Activated T-cell treated with anti-CD3 and anti-CD28 coated beads for 4 hours (primary cell): ENCODE measurements at places on chromosomes 4 and X.
A peak's percentile ranks its signal among the peaks of the same experiment; 100 is the strongest.

GRCh38 chrX:44244008-44244407, 99.5 kb downstream of the EFHC2 start:
- DNase-seq: no peak

DNA sequence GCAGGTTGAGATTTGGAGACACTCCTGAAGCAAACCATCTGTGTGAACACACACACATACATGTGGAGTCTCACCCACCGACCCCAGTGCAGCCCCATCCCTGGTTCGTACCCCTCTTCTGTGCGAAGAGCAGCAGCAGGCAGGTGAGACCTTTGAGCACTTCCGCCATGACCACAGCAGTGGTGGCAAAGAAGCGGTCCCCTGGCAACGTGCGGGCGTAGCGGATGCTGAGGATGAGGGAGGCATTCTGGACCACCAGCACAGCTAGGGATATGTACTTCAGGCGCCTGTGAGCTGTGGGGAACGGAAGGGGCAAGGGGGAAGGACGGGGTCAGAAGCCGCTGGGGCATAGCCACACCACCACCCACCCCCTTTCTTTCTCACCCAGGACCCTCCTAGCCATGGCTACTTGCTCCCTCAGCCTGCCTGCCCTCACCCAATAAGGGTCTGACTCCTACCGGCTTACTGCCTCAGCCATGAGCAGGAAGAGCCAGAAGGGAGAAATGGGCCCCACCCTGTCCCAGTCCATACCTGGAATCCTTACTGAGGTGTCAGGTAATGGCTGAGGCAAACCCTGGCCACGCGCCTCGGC, 1.6 kb downstream of the SLC35A2 start:
- DNase-seq: no peak

GRCh38 chrX:122047261-122047660, 999.9 kb downstream of the GLUD2 start:
- no peak for DNase-seq

DNA sequence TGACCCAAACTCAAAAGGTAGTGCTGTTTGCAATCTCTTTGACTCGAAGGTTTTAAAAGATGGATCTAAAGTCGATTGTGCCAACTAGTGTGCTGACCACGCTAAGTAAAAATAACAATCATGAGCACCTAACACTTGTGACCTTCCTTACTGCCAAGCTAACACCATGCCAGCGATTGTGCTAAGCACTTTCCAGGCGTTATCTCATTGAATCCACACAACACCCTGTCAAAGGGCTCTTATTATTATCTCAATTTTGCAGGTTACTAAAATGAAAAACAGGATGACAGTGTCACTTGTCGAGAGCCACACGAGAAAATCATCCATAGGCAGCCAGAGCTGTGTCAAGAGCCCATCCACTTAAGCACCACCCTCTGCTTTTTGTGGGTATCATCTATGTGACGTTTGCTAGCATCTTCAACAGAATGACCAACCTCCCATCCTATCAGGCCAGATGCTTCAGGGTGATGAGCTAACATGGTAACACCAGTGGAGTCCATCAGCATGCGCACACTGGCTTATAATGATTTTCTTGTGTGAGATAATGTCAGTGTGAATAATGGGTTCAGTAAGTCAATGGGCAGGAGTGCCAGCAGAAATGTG, 893 bp upstream of the GAB3 start:
- DNase-seq: no peak

- no peak for DNase-seq
Observed at GRCh38 chr4:6706173-6706572, 3.5 kb downstream of the MRFAP1L1 start.

- DNase-seq: no peak
Observed at GRCh38 chr4:82519072-82519471, 42.7 kb downstream of the TMEM150C start.

- DNase-seq: no peak
Observed at GRCh38 chrX:150644422-150644821, 48.8 kb upstream of the MTMR1 start.

GRCh38 chrX:74304016-74304415, at the start of gene ZCCHC13:
TSS of gene ZCCHC13 (plus strand) at chrX:74304180. CDS start at chrX:74304267, 87 bp downstream.
- no peak for DNase-seq

GRCh38 chrX:47264483-47265173, 31.8 kb downstream of the USP11 start:
- DNase-seq: no peak

GRCh38 chr4:98746530-98746929, 88.1 kb upstream of the TSPAN5 start:
- DNase-seq: no peak

- no peak for DNase-seq
Observed at GRCh38 chr4:106687026-106687425, 318.4 kb upstream of the GIMD1 start.

GRCh38 chr4:187302457-187303150, 578.9 kb upstream of the FAT1 start:
- DNase-seq: no peak

DNA sequence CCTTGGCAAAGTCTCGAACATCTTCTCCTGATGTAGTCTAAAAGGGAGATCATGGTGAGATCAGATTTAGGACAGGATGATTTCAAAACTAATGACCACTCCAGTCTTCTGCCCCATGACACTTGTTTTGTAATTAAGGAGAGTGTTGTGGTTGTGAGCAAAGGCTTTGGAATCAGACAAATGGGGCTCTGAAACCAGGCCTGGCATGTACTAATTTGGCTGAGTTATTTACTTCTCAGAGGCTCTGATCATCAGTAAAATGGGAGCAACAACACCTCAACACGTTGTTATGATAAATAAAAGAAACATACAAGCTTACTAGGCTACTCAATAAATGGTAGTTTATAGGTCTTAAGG, 106.9 kb upstream of the FTHL17 start:
- no peak for DNase-seq

DNA sequence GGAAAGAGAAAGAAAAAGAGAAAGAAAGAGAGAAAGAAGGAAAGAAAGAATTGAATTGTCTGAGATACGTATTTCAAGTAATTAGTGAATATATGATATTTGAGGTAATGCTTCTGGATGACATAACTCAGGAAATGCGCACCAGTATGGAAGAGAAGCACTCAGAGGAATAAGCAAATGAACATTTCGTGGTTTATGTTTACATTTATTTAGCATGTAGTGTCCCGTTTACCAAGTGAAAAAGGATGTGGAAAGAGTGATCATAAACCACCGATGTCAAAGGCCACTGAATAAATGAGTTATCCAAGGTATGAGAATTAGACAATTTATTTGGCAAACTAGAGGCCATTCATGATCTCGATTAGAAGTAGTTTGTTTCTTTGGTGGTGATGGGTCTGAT, 200.4 kb downstream of the ARAP2 start:
- no peak for DNase-seq

GRCh38 chr4:9964879-9965278, 56.4 kb downstream of the SLC2A9 start:
- no peak for DNase-seq

DNA sequence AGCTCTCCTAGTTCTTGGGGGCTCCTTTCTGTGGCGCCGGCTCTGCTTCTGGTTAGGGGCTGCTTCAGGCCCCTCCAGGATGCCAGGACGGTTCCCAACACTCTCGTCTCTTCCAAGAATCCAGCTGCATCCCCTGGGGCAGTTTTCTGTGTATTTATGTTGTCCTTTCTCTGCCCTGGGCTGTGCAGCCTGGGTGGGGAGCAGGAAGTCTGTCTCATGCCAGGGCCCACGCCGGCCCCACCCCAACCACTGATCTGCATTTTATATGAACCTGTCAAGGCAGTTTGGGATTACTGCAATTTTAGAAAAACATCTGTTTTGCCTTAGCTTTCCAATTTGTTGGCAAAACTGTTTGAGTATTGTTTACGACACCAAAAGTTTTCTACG, 14.6 kb downstream of the CTBP1 start:
- no peak for DNase-seq

- DNase-seq: no peak
Observed at GRCh38 chr4:84730375-84730774, 147.4 kb downstream of the CDS1 start.

GRCh38 chr4:183968502-183968901, 63.4 kb downstream of the STOX2 start:
- DNase-seq: no peak

- DNase-seq: no peak
Observed at GRCh38 chrX:133910539-133910938, 74.9 kb downstream of the GPC3 start.

- DNase-seq: no peak
Observed at GRCh38 chr4:151315212-151315886, 10.1 kb downstream of the SH3D19 start.

GRCh38 chrX:115068896-115069295, 51.5 kb upstream of the IL13RA2 start:
- DNase-seq: no peak

DNA sequence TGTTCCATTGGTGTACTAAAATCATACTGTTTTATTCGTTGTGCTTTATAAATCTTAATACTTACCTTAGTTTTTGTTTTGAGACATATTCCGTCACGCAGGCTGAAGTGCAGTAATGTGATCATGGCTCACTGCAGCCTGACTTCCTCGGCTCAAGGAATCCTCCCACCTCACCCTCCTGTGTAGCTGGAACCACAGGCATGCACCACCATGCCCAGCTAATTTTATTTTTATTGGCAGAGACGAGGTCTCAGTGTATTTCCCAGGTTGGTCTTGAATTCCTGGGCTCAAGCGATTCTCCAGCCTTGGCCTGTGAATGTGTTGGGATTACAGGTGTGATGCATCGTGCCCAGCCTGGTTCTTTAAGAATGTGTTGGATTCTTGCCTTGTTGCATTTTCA, 24.4 kb upstream of the DCK start:
- DNase-seq: no peak

DNA sequence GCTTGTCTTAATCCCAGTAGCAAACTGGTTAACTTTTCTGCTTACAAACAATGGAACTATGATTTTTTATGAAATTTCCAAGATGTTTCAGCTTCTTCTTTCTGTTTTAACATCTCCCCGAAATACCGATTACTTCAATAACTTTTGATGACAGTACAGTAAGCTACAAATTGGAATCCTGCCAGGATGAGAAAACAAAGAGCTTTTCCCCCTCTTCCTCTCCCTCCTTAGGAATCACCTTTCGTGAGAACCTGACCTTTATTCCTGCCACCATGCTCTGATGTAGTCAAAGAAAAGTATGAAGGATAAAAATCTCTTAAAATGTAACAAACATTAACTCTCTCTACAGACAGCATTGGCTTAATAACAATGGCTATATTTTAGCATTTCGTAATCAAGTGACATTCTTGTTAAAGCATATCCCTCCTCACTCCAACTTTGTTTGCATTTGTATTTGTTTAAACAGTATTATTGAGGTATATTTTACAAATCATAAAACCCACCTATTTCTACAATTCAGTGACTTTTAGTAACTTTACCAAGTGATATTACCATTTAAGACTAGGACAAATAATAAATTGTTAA, 148.7 kb upstream of the NAP1L5 start:
- DNase-seq: no peak

DNA sequence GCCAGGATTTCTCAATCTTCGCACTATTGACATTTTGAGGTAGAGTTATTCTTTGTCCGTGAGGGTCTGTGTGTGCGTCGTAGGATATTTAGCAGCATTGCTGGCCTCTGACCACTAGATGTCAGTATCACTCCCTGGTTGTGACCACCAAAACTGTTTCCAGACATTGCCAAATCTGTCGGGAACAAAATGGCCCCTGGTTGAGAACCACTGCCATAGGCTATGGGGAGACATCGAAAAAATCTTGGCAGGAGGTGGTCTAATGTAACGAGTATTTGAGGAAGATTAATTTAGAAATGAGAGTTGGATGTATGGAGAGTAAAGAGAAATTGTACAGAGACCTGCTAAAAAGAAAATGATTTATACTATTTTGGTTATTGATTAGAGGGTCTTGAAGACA, 108.4 kb downstream of the DOCK11 start:
- DNase-seq: peak; percentile 0

- DNase-seq: no peak
Observed at GRCh38 chr4:176752191-176752749, 40.5 kb downstream of the VEGFC start.

DNA sequence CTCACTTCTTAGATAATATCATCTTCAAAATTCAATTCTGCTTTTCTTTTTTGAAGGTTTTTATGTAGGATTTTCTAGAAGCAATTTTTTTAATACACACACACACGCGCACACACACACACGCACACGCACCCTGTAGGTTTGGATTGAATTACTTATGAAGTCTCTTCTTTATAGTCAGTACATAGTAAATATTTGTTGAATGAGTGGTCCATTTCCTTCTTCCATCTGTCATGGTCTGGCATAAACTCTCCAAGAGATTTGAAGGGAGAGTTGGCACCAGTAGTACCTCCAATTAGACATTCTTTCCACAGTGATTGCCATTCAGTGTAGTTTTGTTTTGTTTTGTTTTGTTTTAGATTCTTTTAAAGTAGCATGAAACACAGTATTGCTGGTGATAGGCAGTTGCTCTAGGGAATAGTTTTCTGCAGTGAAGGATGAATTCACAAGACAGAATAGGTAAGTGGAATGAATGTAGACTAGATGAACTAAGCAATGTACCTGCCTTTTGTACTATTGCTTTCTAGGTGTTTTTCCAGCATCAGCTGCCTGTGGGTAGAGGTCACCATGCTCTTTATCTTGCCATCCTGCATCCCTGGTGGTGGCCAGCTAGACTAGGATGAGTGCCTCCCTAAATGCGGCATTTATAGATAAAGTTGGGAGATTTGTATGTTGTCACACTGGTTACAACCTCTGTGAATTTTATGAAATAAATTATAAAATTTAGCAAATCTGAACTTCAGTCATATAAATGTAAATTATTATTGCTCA, 20.5 kb downstream of the PDLIM5 start:
- DNase-seq: no peak

GRCh38 chr4:109969087-109969486, 56.4 kb downstream of the EGF start:
- no peak for DNase-seq

DNA sequence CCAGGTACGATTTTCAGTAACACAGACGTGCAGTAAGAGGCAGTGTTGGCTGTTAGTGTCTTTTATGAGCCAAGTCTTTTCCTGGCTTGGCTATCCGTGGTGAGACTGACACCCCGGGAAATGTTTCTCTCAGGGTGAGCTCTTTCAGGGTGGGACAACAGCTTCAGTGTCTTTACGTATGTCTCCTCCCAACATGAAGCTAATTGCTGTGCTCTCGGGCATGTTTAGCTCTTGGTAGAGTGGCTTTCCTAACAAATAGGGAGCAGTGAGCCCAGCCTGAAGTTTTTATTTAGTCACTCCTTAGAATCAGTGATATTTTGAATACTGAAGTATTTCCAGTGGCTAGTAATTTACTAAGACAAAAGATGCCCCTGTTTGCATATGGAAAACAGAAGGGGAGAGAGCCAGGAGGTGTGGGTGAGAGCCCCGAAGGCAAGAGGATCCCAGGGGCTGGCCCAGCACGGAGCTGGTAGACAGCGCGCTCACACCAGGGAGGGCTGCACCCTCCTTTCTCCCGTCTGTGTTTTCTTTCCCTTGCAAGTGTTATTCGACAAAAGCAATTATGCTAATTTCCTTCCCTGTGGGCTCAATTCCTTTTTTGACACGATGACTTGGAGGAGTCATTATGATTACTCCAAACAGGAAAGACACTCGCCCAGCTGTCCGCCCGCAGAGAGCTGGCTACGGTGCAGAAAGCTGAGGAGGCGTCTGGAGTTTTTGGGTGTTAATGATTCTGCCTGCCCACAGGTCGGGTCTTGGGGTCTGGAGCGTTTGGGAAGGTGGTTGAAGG, 47.7 kb downstream of the PDGFRA start:
- no peak for DNase-seq

GRCh38 chrX:143781103-143781502, 60.6 kb upstream of the SPANXN2 start:
- DNase-seq: no peak

GRCh38 chrX:41377624-41378023, 43.7 kb downstream of the DDX3X start:
- DNase-seq: no peak
